Kidney (tissue), 22 donors: ENCODE measurements at places on chromosomes 6 and 20. TPM values are rescaled to one million over a fixed set of nuclear protein-coding genes. Genes with fewer than 3 reads are reported as not detected.

The FOXA2 gene
- 0.13 TPM for total RNA-seq

The SDHAF4 gene
- 14.5 TPM for total RNA-seq

The PLN gene
- total RNA-seq: 47.2 TPM

The CD109 gene
- total RNA-seq: 19.0 TPM

The SIRPA gene
- 46.6 TPM for total RNA-seq

The SMLR1 gene
- 0.16 TPM for total RNA-seq

The FAM209A gene
- 0.38 TPM for total RNA-seq

The HLA-DOA gene
- total RNA-seq: 21.6 TPM

The GLP1R gene
- 0.22 TPM for total RNA-seq

The CCN2 gene
- total RNA-seq: 64.1 TPM

- H3K4me3 ChIP-seq: no peak overlapping the region
- peak; percentile 16 for DNase-seq
- H3K27me3 ChIP-seq: no peaks in the 10 kb centered on the region
- no peaks in the 10 kb centered on the region for H3K36me3 ChIP-seq
- no peak overlapping the region for H3K27ac ChIP-seq
- H3K4me1 ChIP-seq: no peaks in the 10 kb centered on the region
These were observed 26.1 kb upstream of the TBC1D7 start for GRCh38 chr6:13354331-13355042.

- DNase-seq: peak; percentile 68
- H3K4me3 ChIP-seq: peak overlapping the region; percentile 40
- H3K27me3 ChIP-seq: no peaks in the 10 kb centered on the region
- peaks cover 7% of the 10 kb centered on the region for H3K4me1 ChIP-seq
These were observed 73.0 kb upstream of the NHSL1 start for GRCh38 chr6:138572167-138572875.

DNA sequence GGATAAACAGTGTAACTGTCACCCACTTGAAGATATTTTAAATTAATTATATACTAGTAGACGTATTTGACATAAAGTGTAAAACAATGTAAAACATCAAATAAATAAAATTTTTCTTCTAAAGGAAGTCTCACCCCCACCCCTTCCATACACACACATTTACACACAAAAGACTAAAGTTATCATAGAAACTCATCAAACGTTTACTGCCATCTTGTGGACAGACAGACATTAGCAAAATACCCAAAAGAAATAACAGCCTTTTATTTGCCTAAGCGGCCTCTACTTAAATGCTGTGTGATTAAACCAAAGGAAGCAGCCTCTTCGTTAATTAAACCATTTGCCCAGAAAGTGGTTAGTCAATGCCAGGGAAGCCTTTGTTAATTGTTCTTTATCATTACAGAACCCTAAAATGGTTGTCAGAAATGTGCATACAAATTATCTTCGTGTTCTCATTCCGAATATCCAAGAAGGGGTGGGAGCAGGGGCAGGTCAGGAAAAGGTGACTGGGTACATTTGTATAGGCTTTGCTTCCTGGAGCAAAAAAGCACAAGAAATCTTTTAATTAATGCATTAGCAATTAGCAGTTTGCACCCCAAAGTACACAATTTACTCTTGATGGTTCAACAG is 176.2 kb upstream of the SASH1 start:
- no peak overlapping the region for H3K27ac ChIP-seq
- no peaks in the 10 kb centered on the region for H3K4me1 ChIP-seq
- no peaks in the 10 kb centered on the region for H3K27me3 ChIP-seq
- DNase-seq: peak; percentile 86
- H3K4me3 ChIP-seq: no peak overlapping the region
- H3K36me3 ChIP-seq: no peaks in the 10 kb centered on the region

DNA sequence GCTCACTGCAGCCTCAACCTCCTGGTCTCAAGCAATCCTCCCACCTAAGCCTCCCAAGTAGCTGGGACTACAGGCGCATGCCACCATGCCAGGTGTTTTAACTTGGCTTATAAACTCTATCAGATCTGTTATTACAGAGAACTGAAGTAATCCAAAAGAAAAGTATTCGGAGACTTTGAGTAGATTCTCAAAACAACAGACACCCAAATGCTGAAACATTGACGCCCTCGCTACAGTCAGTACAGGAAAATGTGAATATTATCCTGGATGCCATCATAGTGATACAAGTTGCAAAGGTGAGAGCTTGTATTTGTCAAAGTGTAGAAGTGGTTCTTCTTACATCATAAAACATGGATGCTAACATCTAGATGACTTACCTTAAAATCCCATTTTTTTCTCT is 108.7 kb upstream of the EDN1 start:
- no peaks in the 10 kb centered on the region for H3K36me3 ChIP-seq
- no peak overlapping the region for H3K4me3 ChIP-seq
- no peaks in the 10 kb centered on the region for H3K4me1 ChIP-seq
- DNase-seq: no peak

DNA sequence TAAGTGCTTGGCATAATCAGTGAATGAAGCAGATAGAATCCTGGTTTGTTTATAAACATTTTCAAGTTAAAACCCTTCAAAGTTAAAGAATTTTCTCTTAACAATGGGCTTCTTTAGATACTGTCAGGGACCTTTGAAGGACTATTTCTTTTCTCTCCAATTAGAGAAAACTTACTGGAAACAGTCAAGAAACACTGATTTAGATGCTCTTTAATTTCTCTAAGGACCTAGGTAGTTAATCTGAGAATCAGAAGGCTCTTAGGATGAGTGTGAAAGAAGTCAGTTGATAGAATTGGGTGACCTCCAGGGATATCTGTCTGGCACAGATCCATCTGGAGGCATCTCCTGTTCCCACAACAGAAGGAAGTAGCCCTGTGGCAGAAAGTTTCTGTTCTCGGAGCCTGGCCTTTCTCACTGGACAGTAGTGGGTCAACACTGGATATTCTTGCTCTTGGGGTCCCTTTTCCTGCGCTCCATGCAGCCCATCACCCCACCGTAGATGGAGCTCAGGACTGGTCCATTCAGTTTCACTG is 22.5 kb downstream of the KIAA0408 start:
- DNase-seq: no peak
- H3K4me1 ChIP-seq: no peaks in the 10 kb centered on the region
- no peak overlapping the region for H3K4me3 ChIP-seq
- no peaks in the 10 kb centered on the region for H3K36me3 ChIP-seq

DNA sequence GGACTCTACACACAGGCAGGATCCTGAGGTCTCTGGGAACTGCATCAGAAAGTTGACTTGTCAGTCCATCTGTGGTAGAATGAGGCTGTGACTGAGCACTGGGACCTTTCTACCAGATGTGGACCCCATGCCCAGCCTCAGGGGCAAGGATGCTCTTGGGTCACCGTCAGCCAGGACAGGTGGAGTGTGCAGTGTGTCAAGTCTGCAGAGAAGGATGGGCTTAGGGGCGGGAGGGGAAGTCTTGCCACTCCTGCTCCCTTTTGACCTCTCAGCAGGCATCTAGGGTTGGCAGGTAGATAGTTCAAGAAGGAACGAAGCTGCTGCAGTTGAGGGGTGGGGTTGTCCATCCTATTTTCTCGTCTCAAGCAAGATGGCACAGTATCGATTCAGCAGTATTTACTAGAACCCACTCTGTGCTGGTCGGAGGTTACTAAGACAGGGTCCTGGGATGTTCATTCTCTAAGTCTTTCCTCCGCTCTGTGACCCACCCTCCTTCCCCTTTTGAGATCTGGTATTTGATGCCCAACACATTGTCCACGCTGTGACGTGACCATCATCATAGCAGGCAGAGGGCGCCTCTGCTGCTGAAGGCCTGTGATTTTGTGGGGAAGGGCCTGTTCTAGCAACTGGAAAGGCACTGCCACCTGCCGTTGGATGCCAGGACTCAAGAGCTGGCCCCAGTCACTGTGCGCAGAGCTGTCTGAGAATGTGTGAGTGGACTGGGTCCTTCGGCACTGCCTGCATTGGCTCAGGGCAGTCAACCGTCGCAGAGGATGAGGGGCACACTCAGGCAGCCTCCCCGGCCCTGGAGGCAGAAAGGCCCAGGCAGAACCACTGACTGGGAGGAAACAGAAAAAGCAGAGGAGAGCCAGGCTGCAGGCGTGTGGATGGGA is 23.2 kb downstream of the RBCK1 start:
- no peaks in the 10 kb centered on the region for H3K27me3 ChIP-seq
- peak; percentile 90 for DNase-seq
- H3K4me1 ChIP-seq: no peaks in the 10 kb centered on the region
- H3K36me3 ChIP-seq: peaks cover 42% of the 10 kb centered on the region

GRCh38 chr6:149053848-149054558 is 263.5 kb upstream of the TAB2 start:
- no peak for DNase-seq
- H3K4me3 ChIP-seq: no peak overlapping the region
- no peaks in the 10 kb centered on the region for H3K4me1 ChIP-seq
- no peaks in the 10 kb centered on the region for H3K36me3 ChIP-seq

GRCh38 chr6:53547166-53547810 is 2.4 kb upstream of the GCLC start:
- no peak for DNase-seq
- no peaks in the 10 kb centered on the region for H3K4me1 ChIP-seq
- H3K27me3 ChIP-seq: no peaks in the 10 kb centered on the region
- H3K4me3 ChIP-seq: peak overlapping the region; percentile 95
- H3K27ac ChIP-seq: peak overlapping the region; percentile 91

DNA sequence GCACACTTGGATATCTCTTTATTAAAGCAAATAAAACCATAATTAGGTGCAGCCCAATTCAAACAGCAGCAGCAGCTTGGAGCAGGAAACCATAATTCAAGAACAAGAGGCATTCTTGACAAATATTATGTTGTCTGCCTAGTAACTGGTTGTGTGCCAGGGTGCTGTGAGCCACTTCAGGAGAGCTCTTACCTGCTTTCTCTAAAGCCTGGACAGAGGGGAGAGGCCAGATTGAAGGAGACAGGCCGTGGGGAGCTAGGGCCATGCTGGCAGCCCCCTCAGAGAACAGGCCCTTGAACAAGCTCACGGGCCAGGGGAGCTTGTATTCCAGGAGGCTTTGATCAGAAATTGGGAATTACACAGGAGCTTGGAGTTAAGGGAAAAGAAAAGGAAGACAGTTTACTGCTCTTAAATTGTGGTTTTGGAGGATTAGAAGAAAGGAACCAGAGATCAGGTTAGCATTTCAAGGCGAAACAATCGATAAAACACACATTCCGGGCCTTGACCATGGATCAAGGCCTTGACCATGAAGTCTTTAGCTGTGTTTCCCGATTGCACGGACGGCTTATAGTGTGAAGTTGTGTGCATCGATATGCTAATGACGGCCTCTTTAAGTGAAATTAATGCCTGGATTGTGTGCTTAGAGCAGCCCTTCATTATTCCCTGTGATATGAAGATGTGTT is 69.8 kb upstream of the NKX2-2 start:
- no peaks in the 10 kb centered on the region for H3K27me3 ChIP-seq
- H3K36me3 ChIP-seq: no peaks in the 10 kb centered on the region
- H3K27ac ChIP-seq: no peak overlapping the region
- no peaks in the 10 kb centered on the region for H3K4me1 ChIP-seq
- H3K4me3 ChIP-seq: no peak overlapping the region

DNA sequence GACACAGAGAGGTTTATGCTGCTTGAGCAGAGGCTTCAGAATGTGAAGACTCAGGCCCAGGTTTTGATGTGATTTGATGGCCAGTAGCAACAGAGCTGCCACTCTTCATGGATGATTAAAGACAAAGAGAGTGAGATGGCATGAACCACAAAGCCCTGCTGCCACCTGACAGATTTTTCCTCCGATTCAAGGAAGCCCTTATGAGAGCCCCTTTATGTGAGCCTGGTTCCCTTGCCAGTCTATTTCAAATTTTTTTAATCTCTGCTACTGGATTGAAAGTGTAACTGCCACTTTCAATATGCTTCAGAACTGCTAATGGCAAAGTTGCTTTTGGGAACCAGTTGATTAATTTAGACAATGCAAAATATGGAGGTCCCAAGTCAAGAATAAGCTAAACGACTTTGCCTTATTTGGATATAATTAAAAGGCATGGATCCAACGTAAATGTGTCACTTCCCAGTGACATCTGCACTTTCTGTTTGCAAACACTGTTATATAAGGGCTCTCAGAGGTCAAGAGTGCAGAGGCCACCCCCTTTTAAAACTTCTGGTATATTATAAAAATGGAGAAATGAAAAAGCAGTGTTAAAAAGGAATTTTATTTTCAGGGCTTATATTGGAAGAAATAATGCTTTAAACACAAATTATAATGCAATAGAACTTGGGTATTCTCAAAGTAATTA is 238.9 kb upstream of the FLRT3 start:
- no peaks in the 10 kb centered on the region for H3K27me3 ChIP-seq
- H3K36me3 ChIP-seq: no peaks in the 10 kb centered on the region
- H3K4me1 ChIP-seq: no peaks in the 10 kb centered on the region
- H3K27ac ChIP-seq: no peak overlapping the region

DNA sequence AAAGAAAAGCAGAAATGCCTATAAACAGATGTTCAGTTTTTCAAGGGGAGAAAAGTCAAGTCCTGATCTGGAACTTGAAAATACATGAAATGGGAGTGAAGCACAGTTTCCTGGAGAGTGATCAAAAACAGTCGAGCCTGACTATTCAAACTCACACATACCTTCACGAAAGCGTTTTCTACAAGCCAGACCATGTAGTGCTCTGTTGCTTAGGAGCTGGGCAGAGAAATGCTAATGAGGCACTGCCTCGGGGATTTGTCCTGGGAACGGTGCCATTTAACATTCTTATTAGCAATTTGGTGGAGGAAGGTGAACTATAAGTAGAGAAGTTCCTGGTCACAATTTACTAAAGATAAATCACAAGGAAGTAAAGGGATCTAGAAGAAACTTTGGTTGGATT is 5.9 kb downstream of the NHSL1 start:
- H3K4me1 ChIP-seq: peaks cover 4% of the 10 kb centered on the region
- H3K27ac ChIP-seq: peak overlapping the region; percentile 38
- peak; percentile 88 for DNase-seq
- H3K36me3 ChIP-seq: no peaks in the 10 kb centered on the region

DNA sequence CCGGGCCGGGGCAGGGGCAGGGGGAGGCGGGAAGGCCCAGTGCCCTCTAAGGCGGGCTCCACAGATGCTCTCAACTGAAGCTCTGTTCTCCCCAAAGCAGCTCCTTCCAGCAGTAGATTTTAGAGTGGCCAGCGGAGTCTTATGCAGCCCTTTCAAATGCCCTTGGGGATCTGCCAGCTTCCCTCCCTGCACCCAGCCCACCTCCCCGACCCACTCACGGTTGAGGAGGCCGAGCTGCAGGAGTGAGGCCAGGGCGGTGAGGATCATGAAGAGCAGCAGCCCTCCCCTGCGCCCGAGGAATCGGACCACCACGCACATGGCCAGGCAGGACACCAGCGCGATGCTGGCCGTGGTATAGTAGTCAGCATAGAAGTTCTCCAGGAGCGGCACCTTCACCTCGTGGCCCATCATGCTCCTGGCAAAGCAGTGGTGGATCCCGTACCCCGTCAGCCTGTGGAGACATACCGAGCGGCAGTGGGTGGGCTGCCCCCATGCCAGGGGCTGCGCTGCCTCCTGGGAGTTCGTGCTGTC is 28.0 kb downstream of the PSMG4 start:
- no peaks in the 10 kb centered on the region for H3K4me1 ChIP-seq
- peaks cover 9% of the 10 kb centered on the region for H3K36me3 ChIP-seq
- no peak overlapping the region for H3K27ac ChIP-seq
